Activated CD4-positive, alpha-beta T cell treated with anti-CD3 and anti-CD28 coated beads, Interleukin-2, amount 10 ng/mL, durations not matched to agents 7 days and 5 days (primary cell): ENCODE measurements at places on chromosomes 2 and 18. TPM values are rescaled to one million over a fixed set of nuclear protein-coding genes. Genes with fewer than 3 reads are reported as not detected.

The VIT gene
- not detected for total RNA-seq

The EPC2 gene
- total RNA-seq: 38.1 TPM

The TRABD2A gene
- 70.2 TPM for total RNA-seq

The ZAP70 gene
- total RNA-seq: 302 TPM

The SCYGR4 gene
- not detected for total RNA-seq

The DES gene
- not detected for total RNA-seq

The FASTKD1 gene
- total RNA-seq: 26.8 TPM

GRCh38 chr2:156680266-156680665 lies 244.1 kb downstream of the GPD2 start:
- DNase-seq: no peak

GRCh38 chr2:17667898-17668297 lies 85.7 kb downstream of the SMC6 start:
- no peak for DNase-seq

DNA sequence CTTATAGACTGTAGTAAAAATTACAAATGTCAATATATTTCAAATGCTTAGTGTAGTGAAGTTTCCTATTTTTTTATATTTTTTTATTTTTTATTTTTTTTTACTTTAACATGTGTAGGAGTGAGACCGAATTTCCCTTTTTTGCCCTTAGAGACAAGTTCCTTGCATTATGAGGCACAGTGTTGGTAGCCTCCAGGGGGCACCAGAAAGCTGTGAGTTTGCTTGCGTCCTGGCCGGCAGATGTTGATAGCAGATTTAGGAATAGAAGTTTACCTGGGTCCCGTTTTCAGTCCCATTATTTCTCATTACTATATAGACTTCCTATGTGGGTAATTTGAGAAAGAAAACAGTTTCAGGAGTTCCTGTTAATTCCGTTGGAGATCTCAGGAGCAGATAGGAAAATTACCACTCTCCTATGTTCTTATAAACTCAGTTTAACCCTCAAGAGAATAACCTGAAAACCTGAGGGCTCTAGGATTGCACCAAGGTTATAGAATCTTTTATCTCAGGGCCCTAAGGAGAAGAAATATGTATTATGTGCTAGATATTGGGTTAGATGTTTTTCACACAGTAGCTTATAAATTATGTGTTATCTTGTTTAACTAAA lies 157.5 kb upstream of the SESTD1 start:
- peak; percentile 49 for DNase-seq

DNA sequence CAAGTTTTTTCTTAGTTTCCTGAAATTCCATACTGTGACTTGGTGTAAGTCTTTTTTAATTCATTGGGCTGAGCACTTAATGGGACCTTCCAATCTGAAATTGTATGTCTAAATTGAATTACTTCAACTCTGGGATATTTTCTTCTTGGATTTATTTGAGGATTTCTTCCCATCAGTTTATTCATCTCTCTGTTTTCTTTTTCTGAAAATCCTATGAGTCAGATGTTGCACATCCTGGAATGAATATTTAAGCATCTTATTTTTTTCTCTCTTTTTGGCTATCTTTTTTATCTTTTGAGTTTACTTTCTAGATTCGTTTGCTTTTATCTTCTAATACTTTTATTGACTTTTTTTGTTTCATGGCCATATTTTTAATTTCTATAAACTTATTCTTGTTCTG lies 55.4 kb upstream of the ACYP2 start:
- DNase-seq: no peak

DNA sequence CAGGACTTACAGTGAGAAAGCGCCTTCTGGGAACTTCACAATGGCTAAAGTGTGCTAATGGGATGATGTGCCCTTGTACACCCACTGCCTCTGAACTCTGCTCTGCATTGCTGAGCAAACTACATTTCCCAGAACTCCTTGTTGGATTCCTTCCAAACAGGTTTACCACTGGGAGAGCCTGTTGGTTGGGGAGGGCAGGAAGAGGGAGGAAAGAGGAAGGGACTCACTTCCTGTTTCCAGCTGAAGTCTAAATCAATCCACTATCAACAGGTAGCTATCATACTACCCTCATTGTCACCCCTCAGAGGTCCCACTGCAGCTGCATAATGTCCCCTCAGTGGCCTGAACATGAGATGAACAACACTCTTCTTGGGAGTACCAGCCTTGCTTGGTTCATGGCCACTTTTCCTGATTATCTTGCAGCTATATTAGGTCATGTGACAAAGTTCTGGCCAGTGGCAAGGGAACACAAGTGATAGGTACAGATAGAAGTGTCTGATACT lies 109.7 kb downstream of the MSH2 start:
- DNase-seq: no peak

- no peak for DNase-seq
Measured at GRCh38 chr2:163779970-163780597, 44.3 kb upstream of the FIGN start.

- DNase-seq: no peak
Measured at GRCh38 chr2:216194013-216194412, 84.9 kb downstream of the XRCC5 start.

DNA sequence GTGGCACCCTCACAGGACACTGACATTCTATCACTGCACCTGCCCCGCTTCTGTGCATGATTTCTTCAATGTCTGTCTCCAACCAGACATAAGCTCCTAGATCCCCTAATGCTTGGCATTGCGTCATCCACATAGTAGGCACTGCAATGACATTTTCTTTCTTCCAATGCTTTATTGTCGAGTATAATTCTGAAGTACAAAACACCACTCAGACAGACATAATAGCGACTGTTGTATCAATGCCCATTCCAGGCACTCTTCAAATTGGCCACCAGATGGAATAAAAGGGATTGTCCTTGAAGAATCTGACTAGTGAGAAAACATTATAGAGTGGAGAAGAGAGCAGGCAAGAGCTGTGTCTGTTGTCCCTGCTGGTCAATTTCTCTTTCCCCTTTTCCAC lies 89.0 kb downstream of the LPIN1 start:
- DNase-seq: no peak

- DNase-seq: no peak
Measured at GRCh38 chr2:167471332-167471731, 583.1 kb downstream of the XIRP2 start.

DNA sequence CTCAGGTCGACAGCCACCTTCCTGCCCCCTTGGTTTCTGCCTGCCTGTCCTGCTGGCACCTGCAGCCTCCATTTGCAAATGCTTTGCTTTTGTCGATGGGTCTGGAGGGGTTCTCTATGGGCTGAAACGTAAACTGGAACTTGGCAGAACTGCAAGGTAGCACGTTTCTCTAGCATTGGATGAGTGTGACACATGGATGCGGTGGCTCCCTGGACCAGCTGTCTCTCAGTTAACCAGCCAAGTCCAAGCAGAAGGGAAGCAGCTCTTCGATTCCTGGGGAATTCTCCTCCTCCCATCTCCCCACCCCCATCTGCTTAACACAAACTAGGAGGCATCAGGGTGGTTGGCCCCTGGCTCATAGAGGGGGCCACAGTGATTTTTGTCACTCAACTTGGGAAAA lies 57.3 kb downstream of the ITGB1BP1 start:
- no peak for DNase-seq

DNA sequence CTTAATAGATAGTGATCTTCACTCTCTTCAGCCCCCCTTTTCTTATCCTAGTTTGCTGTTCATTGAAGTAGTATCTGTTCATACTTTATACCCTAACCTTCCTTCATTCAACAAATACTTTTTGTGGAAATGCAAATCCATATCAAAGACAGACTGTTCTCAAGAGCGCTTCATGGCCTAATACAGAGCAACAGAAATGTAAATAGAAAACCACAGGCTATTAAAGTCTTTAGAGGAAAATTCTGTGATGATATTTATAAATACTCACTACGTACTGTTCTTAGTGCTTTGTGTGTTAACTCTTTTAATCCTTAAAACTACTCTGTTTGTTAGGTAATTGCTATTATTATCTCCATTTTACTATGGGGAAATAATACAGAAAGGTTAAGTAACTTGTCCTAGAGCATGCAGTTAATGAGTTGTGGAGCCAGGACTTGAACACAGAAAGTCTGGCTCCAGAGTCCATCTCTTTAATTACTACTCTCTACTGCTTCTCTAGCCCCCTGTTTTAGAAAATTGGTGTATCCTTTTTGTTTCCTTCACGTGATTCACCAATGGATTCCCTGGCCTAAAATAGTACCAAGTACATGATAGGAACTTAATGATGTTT lies 2.9 kb downstream of the MDH1 start:
- DNase-seq: no peak

- no peak for DNase-seq
Measured at GRCh38 chr2:178205853-178206521, 11.7 kb downstream of the OSBPL6 start.
